ENCODE measurements at places on chromosomes 1 and 21.

GRCh38 chr1:214702556-214702955 is 99.6 kb downstream of the CENPF start:
- no peak overlapping the region for H3K27ac ChIP-seq
- no peaks in the 10 kb centered on the region for H3K36me3 ChIP-seq
- no peaks in the 10 kb centered on the region for H3K4me1 ChIP-seq
- DNase-seq, result no peak
- no peak overlapping the region for H3K4me3 ChIP-seq
- H3K27me3 ChIP-seq, result no peaks in the 10 kb centered on the region

DNA sequence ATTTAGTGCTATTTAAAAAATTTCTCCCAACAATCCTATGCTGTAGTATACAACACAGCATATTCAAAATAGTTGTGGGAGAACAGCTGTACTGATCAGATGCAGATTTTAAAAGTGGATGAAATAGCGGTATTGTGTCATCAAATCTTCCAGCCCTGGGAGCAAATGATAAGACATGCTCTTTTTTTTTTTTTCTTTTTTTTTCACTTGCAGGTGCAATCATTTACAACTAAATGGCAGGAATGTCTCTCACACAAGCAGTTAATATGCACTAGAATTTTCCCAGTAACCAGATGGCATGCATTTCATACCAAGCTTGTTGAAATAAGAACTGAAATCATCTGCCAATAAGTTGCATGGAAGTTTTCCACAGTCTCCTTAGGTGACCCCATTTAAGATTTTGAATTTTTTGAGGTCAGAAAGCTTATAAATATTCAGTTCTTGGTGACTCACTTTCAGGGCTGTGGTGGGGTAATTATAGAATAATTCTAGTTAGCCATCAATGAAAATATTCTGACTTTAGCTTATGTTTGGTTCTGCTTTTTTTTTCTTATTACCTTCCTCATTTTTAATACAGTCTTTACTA is 623.9 kb upstream of the NR5A2 start:
- DNase-seq, result no peak
- H3K4me3 ChIP-seq, result no peak overlapping the region
- no peaks in the 10 kb centered on the region for H3K4me1 ChIP-seq
- no peak overlapping the region for H3K27ac ChIP-seq
- H3K27me3 ChIP-seq, result no peaks in the 10 kb centered on the region
- H3K36me3 ChIP-seq, result no peaks in the 10 kb centered on the region

DNA sequence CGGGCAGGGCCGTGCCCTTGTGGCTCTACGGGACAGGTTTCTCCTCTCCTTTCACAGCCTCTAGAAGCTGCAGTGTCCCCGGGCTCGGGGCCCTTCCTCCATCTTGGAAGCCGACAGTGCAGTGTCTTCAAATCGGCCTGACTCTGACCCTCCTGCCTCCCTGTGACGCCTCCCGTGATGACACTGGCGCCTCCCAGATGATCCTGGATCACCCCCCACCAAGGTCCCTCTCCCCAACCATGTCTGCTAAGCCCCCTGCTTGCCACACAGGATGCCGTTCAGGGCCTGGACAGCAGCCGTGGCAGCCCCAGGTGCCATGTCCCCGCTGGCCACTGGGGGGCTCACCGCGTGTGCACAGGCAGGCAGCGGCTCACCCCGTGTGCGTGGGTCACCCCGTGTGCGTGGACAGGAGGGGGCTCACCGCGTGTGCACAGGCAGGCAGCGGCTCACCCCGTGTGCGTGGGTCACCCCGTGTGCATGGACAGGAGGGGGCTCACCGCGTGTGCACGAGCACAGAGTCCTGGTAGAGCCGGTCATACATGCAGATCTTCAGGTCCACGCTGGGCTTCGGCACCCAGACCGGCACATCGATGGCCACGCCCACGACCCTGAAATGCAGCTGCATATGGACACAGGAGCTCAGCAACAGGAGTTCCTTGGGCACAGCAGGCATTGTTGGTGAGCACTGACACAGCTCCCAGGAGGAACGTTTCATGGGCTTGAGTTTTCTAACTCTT is 24.9 kb upstream of the TMEM52 start:
- no peak overlapping the region for H3K27ac ChIP-seq
- no peak for DNase-seq
- H3K4me1 ChIP-seq, result peaks cover 3% of the 10 kb centered on the region

GRCh38 chr1:38331496-38332210 is 285.1 kb upstream of the POU3F1 start:
- DNase-seq, result peak; percentile 90
- no peak overlapping the region for H3K27ac ChIP-seq
- no peak overlapping the region for H3K4me3 ChIP-seq
- peaks cover 49% of the 10 kb centered on the region for H3K27me3 ChIP-seq
- H3K4me1 ChIP-seq, result no peaks in the 10 kb centered on the region
- no peaks in the 10 kb centered on the region for H3K36me3 ChIP-seq

DNA sequence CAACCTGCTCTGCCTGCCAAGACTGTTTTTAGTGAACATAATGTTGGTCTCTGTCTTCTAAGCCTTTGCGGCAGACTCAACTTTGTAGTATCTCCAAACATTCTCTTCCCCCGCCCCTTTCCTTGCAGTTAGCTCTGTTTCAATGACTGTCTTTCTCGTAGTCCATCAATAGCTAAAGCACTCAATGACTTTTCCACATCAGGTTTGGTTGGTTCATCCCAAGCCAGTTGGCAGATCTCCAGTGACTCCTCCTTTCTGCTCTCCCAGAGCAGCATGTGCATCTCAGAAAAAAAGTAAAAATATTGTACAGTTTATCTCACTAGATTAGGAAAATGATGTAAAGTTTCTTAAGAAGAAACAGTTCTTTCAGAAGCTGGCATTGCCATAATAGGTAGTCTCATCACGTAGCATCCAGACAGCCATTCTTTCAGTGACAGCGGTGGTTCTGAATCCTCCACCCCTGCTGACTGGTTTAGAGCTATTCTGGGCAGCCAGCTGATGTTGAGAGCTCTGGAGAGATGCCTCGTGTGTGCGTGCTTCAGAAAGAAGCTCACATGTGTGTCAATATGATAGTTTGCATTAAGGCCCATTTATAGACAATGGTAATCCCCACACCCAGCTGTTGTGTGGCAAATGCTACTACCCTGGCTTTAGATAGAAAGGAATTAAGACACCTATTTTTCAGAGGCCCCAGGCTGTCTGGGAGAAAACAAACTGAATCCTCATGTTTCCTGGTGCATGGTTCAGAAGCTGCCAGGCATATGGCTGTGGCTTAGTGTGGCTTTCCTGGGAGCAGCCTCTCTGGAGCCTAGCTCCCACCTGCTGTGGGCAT is 53.2 kb downstream of the CNN3 start:
- DNase-seq, result no peak
- peaks cover 29% of the 10 kb centered on the region for H3K4me1 ChIP-seq
- no peaks in the 10 kb centered on the region for H3K36me3 ChIP-seq
- H3K4me3 ChIP-seq, result no peak overlapping the region
- peak overlapping the region; percentile 71 for H3K27ac ChIP-seq

DNA sequence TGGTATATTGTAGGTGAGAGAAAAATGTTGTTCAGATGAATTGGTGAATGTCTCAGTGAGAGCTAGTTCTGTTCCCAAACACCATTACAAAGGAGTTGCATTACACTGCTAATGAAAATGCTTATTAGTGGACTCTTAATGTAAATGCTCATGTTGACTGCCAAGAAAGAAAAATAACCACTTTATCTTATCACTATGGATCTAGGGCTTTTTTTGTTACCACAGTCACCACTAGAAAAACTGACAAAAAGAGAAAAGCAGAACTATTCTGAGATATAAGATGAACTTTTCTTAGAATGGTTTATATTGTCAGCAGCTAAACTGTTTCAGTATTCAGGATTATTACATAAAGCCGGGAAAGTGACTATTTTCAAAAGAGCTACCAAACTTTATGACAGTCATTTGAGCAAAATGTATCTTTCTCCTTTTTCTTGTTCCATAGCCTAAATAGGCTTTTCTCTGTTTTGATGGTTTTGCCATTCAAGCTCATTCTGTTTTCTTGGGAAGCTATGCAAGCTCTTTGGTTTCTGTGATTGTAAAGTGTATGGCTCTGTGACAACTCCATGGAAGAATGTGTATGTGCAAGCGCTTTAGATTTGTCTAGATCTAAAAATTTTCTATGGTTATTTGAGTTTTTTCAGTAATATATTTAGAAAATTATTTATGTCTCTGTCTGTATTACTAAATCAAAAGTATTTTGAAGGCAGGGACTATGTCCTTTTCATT is 64.2 kb upstream of the DPH5 start:
- no peaks in the 10 kb centered on the region for H3K36me3 ChIP-seq
- no peaks in the 10 kb centered on the region for H3K27me3 ChIP-seq
- no peak overlapping the region for H3K4me3 ChIP-seq
- no peak for DNase-seq
- no peak overlapping the region for H3K27ac ChIP-seq

DNA sequence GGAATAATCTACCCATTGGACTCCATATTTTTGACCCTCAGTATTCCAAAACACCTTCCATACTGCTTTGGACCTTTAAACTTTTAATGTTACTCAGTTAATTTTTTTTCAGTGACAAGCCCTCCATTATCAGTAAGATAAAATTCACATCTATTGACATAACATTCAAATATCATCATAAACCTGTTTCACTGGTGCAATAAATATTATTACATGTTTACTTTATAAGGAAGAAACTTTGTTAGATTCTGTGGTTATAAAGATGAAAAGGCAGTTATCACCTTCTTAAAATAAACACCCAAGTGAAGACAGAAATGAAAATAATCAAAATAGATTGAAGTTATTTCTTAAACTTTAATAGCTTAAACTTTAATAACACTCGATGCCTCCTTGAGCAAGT is 758.5 kb upstream of the ADGRL2 start:
- H3K4me3 ChIP-seq, result no peak overlapping the region
- H3K27me3 ChIP-seq, result no peaks in the 10 kb centered on the region
- no peak for DNase-seq
- no peaks in the 10 kb centered on the region for H3K36me3 ChIP-seq
- H3K27ac ChIP-seq, result no peak overlapping the region
- no peaks in the 10 kb centered on the region for H3K4me1 ChIP-seq

GRCh38 chr21:44869781-44870747 is 3.4 kb downstream of the PTTG1IP start:
- peaks cover 73% of the 10 kb centered on the region for H3K4me1 ChIP-seq
- H3K4me3 ChIP-seq, result peak overlapping the region; percentile 28
- no peaks in the 10 kb centered on the region for H3K27me3 ChIP-seq
- DNase-seq, result no peak
- H3K27ac ChIP-seq, result peak overlapping the region; percentile 97
- H3K36me3 ChIP-seq, result peaks cover 7% of the 10 kb centered on the region
